ENCODE measurements at places on chromosomes 3 and 15.

- no peak for DNase-seq
Observed at GRCh38 chr3:147472846-147473245, 63.7 kb downstream of the ZIC1 start.

- DNase-seq = no peak
Observed at GRCh38 chr15:61069394-61070075, 159.6 kb downstream of the RORA start.

GRCh38 chr15:33068007-33068481 is 126.5 kb downstream of the FMN1 start:
- DNase-seq = peak; percentile 81

GRCh38 chr3:116512281-116512680 is 67.0 kb upstream of the LSAMP start:
- no peak for DNase-seq

DNA sequence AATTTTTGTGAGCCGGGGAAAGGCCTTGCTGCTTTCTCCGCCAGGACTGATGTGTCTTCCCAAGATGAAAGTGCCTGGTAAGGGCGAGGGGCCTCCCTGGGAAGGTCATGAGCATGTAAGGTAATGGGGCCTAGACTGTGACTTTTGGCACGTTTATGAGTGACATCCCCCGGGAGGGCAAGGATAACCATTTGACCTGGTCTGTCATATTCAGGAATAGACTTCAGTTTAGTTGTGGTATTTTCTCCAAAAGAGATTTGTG is 631 bp upstream of the CNBP start:
- no peak for DNase-seq

DNA sequence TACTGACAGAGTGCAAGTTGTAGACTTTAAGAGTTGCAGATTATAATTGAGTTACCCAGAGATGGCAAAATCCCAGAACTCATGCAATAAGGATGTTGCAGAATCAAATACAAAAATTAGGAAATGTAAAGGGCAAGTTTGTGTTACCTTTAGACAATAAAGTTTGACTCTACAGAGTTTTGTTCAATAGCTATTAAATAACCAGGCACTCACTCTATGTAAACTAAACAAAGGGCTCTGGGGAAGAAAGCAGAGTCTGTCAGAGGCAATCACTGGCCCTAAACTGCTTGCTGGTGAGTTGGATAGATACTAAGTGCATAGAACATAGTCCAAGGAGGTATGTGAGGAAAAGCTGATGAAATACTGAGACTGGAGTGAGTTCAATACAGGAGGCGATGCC is 40.0 kb upstream of the PLCL2 start:
- DNase-seq = no peak

GRCh38 chr3:40079847-40080240 is 229.7 kb upstream of the EIF1B start:
- DNase-seq = no peak

- DNase-seq = no peak
Observed at GRCh38 chr15:100695048-100695447, 92.7 kb downstream of the ASB7 start.

GRCh38 chr3:120218981-120219380 is 66.0 kb downstream of the GPR156 start:
- DNase-seq = no peak

- peak; percentile 49 for DNase-seq
Observed at GRCh38 chr3:17546500-17547255, 195.8 kb downstream of the TBC1D5 start.

GRCh38 chr15:52749258-52749657 is 40.9 kb downstream of the ONECUT1 start:
- no peak for DNase-seq
